ENCODE measurements at places on chromosomes 16 and 17.

DNA sequence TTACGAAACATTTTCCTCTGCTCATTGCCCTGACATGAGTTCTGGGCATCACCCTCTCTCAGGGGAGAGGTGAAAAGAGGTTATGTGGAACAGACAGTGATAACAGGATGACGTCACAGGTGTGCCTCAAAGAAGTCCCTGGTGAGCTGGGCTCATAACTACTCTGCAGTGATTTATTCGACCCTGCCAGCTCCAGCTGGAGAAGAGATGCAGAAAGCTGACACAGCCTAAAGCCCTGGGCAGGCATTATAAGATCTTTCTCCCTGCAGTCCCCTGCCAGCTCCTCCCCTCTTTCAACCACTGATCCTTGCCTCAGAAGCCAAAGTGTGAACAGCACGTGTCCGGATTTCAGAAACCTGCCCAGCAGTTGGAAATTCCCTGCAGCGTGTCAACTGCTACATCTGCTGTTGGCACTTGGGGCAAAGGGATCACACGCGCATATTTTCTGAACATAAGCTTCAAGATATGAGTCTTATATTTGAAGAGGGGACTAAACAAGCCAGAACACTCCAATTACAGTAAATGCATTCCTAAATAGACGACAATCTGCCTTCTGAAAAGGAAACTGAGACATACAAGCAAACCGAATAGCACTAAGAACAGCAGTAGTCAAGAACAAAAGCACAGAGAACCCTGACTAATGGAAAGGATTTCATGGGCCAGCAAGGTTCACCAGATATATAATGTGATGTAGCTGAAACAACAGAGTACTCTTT, 80.5 kb downstream of the SMG6 start:
- DNase-seq: peak; percentile 85

- no peak for DNase-seq
These were observed 1.2 kb upstream of the SECTM1 start for GRCh38 chr17:82334622-82335394.

DNA sequence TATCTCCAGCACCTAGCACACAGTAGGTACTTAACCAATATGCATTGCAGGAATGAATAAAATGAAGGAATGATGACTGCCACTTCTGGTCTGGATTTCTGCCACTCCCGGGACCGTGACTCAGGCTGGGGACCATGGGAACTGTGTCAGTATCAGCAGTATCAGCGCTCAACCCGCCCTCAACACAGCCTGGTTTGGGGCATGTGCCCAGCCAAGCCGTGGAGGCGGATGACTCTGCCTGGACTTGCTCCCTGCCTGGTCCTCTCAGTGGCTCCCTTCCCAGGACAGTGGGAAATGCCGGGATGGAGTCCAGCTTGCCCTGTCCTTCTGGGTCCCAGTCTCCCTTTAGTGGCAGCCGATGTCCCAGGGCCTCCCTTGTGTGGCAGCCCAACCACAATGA, 55.1 kb downstream of the SRCIN1 start:
- peak; percentile 55 for DNase-seq

DNA sequence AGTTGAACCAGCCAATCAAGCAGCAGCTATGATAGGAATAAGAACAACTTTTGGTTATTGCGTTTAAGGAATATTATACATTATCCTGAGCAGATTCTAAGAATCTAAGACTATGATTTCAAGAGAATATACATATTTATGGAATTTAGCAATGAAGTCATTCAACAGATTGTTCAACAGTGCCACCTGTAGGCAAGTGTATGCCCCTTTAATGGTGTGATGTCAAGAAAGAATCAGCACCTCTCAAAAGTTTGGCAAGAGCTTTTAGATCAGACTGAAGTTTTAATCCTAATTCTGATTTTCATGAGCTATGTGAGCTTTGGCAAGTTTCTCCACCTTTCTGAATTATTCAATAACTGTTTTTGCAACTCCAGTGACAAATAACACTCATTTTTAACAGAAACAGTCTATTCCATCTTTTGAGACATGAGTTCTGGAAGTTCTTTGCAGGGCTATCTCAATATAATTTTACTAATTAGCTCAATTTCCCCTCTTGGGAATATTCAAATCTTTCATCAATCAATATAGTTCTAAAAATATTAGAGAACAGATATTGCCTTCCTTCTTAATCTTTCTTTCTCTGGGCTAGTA, 474.3 kb upstream of the TOM1L1 start:
- no peak for DNase-seq

DNA sequence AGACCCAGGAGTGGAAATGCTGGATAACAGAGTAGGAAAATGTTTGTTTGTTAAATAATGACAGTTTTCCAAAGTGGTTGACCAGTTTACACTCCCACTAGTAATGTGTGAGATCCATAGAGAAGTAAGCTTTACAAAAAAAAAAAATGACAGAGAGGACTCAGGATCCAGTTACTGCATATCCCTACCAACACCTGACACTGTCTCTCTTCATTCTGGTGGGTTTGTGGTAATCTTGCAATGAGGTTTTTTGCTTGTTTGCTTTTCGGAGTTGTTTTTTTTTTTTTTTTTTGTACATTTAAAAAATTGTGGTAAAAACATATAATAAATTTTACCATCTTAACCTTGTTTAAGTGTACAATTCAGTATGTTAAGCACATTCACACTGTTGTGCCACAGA, 23.6 kb upstream of the HOXB9 start:
- DNase-seq: no peak

DNA sequence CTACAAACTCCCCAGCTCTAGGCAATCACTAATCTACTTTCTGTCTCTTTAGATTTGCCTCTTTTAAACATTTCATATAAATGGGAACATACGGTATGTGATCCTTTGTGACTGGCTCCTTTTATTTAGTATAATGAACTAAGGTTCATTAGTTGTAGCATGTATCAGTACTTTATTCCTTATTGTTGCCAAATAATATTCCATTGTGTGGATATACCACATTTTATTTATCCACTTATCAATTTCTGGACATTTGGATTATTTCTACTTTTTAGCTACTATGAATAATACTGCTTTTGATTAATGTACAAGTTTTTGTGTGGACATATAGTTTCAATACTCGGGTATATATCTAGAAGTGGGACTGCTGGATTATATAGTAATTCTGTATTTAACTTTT, 7.9 kb downstream of the DDX19B start:
- no peak for DNase-seq

- DNase-seq: no peak
These were observed 299.3 kb upstream of the XYLT1 start for GRCh38 chr16:17770104-17770503.

DNA sequence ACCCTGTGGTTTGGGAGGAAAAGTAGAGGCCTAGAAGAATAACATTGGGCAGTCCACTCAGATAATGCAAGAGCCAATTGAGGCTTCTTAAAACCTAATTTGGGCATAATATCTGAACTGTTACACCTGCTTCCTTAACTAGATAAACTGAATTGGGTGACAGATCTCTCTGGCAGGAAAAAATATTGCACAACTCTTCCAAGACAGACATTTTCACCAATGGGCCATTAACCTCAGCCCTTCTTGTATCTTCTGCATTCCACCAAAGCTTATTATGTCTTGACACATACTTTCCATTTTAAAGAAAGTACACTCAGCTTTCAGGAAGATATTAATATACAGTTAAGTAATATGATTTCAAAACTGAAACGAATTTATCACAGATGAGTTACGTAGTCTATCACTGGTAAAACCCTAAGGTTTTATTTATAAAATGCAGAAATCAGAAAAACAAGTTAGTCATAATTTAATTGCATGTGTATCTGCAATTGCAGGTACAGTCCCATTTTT, 79.9 kb upstream of the MON1B start:
- no peak for DNase-seq

- no peak for DNase-seq
These were observed 55.0 kb upstream of the MEAK7 start for GRCh38 chr16:84559311-84559932.

- DNase-seq: no peak
These were observed 193.5 kb upstream of the ANKFN1 start for GRCh38 chr17:55959756-55960155.

DNA sequence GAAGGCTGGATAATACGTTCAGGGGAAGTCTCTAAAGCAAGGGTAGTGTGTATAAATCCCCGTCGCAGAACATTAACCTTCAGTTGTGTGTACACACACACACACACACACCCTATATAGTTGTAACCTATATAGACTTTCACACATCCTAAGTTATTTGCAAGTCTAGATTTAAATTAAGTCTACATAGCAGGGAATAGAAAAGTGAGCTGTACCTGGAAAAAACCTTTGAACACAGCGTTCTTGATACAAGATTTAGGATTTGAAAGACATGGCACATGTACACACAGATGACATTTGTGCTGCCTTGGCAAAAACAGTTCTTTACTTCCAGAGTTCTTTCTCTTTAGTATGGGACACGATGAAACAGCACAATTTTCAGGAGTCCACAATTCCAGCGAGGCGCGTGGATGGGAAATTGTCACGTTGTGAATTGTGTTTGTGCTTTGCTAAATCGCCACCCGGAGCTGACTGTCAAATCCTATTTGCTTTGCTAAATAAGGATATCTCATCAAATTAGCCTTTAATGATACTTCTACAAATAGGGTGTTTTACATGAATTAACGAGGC, 233.9 kb downstream of the MRTFB start:
- DNase-seq: no peak

DNA sequence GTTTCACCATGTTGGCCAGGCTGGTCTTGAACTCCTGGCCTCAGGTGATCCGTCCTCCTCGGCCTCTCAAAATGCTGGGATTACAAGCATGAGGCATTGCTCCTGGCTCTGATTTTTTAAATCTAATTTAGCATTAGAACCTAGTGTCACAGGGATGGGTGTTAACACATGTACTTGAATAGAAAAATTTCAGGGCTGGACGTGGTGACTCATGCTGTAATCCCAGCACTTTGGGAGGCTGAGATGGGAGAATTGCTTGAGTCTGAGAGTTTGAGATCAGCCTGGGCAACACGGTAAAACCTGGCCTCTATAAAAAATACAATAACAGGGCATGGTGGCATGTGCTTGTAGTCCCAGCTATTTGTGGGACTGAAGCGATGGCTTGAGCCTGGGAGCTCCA, 6.0 kb upstream of the RNF135 start:
- DNase-seq: peak; percentile 34

GRCh38 chr17:57551321-57552079, 193.6 kb downstream of the CCDC182 start:
- DNase-seq: no peak

DNA sequence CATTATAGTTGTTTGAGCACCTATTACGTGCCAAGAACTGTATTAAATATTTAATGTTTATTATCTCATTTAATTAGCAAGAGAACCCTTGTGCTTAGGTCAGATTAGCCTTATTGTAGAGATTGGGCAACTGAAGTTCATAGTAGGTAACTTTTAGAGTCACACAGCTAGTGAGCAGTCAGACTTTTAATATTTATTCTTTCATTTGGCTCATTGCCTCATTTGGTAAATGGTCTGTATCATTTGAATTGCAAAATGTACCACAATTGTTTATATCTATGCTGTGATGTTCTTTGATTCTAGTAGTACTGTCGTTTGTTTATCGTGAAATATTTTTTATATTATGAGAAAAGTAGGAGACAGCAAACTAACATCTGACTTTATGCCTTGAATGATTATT, 7.6 kb downstream of the CLTC start:
- DNase-seq: peak; percentile 20

GRCh38 chr16:9328411-9328810, 237.0 kb downstream of the HAPSTR1 start:
- DNase-seq: no peak

GRCh38 chr17:20094777-20095176, 85.6 kb downstream of the SPECC1 start:
- DNase-seq: no peak

DNA sequence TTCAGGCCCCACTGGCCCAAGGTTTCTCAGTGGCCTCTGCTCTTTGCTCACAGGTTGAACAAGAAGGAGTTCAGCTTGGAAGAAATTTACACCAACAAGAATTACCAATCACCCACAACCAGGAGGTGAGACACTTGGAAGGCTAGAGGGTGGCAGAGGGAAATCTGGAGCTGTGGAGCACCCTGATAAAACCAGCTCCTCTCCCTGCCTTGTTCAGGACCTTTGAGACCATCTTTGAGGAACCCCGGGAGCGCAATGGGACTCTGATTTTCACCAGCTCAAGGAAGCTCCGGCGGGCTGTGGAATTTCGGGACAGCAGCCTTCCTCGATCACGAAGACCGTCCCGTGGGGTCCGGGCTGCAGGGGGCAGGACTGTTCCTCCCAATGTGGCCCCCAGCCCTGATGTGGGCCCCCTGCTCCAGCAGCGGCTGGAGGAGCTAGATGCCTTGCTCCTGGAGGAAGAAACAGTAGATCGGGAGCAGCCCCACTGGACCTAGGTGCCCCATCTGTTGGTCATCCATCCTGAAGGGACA, 2.4 kb upstream of the FBRS start:
- DNase-seq: no peak

GRCh38 chr16:80174416-80174815, 366.4 kb upstream of the DYNLRB2 start:
- peak; percentile 95 for DNase-seq

DNA sequence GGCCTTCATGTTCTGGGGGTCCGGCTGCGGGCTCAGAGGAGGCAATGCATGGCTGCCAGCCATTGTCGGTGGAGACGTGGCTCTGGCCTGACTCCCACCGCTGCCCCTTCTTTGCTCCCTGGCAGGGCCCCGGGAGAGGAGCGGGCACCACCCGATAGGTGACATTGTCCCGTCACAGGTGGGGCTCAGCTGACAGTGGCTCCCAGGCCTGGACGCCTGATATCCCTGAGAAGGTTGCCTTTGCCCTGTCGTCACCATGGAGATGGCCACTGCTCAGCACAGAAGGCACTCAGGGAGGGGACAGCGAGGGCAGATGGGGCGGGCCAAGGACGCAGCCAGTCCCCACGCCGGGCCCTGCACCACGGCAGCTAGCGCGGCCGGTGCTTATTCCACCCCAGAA, 42.6 kb downstream of the SOX8 start:
- DNase-seq: no peak

GRCh38 chr16:24538756-24539294, 541 bp upstream of the RBBP6 start:
- no peak for DNase-seq

DNA sequence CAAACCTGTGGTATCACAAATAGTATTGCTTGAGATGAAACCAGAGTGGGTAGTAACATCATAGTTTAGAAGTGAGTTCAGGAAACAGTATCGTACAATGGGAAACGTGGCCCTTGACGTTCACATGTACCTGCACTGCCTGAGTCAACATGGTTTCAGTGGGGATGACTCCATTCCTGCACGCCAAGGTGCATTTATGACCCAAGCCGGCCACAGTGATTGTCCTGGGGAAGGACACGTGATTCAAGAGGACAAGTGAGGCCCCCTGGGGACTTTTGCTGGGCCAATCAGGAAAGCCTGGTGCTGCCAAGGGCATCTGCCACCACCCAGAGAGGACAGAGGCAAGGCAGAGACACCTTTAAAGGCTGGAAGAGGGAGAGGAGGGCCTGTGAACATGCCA, 119.2 kb downstream of the AXIN2 start:
- no peak for DNase-seq

GRCh38 chr17:79935197-79935885, 96.1 kb upstream of the CBX4 start:
- no peak for DNase-seq

- peak; percentile 17 for DNase-seq
These were observed 821 bp downstream of the SOCS7 start for GRCh38 chr17:38352245-38353085.

Data from AG10803 (cell line).